ENCODE measurements at places on chromosomes 5 and 9.
A peak's percentile ranks its signal among the peaks of the same experiment; 100 is the strongest.

- DNase-seq = peak; percentile 21
Measured at GRCh38 chr5:14818931-14819790, 52.4 kb downstream of the ANKH start.

- no peak for DNase-seq
Measured at GRCh38 chr9:35487081-35487480, 2.8 kb upstream of the RUSC2 start.

GRCh38 chr5:60883229-60883628 lies 39.2 kb upstream of the ELOVL7 start:
- DNase-seq = no peak

- peak; percentile 37 for DNase-seq
Measured at GRCh38 chr9:83062651-83063527, at the start of gene RASEF. TSS of gene RASEF (minus strand) at chr9:83063142. CDS start at chr9:83062867, 275 bp downstream.

GRCh38 chr5:150556859-150557508 lies 49.1 kb downstream of the NDST1 start:
- DNase-seq = no peak

- DNase-seq = no peak
Measured at GRCh38 chr5:76565009-76565408, 58.2 kb downstream of the F2RL2 start.

- DNase-seq = peak; percentile 15
Measured at GRCh38 chr5:68251386-68251785, 35.8 kb downstream of the PIK3R1 start.

DNA sequence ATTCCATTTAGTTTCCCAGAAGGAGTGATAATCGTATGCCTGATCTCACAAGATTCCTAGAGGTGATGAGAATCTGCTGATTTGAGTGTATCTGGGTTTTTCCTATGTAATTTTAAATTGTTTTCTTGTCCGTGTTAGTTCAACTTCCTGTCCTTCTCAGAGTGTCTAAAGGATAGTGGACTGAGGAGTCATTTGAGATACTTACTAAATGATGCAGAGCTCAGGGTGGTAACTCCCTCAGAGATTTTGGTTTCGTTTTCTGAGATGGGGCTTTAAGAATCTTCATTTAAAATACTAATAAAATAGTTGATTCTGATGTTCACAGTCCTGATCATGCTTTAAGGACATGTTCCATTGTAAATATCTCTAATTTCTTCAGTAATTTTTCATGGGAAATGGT lies 30.3 kb downstream of the MELK start:
- DNase-seq = peak; percentile 18

DNA sequence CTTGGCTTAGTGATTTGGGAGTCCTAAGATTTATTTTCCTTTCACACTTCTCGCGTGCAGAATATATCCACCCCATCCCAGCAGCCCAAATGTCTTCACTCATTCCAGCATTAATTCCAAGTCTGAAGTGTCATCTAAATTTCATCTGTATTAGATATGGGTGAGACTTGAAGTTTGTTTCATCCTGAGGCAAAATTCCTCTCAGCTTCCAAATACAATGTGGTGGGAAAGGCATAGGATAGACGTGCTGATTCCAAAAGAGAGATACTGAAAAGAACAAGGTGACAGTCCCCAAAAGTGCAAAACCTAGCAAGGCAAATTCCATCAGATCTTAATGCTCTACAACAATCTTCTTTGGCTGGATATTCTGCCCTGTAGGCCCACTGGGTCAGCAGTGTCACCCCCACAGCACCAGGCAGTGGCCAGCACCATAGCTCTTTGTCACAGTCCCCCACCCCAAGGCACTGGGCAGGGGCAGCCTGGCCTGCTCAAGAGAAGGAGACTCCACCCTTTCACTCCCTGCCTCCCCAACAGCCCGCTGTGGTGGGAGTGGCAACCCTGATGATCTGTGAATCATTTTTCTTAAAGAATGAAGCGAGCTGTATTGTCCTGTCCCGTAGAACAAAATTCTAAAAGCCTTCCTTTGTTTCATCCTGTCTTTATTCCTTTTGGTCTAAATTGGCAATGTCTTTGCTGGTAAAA lies 2.7 kb upstream of the ADAM19 start:
- no peak for DNase-seq

Measured in fibroblast of skin of scalp (primary cell).